ENCODE measurements at places on chromosomes 4 and X.

DNA sequence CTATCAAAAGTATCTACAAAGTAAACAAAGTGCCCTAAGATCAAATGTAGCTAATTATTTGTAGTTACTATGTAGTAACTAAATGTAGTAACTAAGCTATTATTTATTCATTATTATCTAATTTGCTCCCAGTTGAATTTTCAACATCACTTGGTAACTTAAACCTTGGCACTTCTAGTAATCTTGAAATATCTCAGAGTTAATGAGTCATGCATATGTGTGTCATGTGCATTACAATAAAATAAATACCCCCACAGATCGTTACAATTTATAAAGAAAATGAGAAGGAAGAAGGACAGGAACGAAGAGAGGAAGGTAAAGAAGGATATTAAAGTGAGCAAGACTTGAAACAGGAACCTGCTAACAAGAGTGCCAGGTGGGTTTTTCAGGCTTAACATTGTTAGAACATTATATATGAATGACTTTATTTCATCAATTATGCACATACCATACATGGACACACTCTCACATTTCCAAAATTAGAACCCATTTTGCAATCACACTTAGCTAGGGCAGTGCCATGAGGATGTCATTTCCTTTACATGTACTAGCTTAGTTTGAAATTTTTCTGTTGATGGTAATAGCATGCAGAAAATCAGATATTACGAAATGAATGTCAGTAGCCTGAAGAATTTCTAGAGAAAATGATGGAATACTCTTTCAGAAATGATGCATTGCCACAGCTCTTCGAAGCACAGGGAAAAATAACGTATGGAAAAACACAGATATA lies 1670.4 kb upstream of the AGA start:
- no peaks in the 10 kb centered on the region for H3K4me1 ChIP-seq
- H3K36me3 ChIP-seq: no peaks in the 10 kb centered on the region
- no peaks in the 10 kb centered on the region for H3K27me3 ChIP-seq
- no peak overlapping the region for H3K27ac ChIP-seq
- peak; percentile 9 for DNase-seq

DNA sequence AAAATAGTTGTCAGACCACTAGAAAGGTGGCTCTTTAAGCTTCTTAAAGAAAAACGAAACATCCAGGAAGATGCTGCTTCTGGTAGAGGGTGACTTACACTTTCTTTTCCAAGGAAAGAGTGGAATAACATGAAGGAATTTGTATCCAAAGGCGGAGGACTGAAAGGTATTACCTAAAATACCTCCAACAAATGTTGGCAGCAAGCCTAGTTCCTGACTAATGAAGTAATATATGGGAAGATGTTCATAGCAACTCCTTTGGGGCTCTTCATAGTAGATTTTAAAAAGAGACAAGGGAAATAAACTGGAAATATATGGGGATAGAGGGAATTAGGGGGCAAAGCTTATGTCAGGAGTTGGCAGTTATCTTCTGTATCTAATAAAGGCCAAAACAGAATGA lies 116.2 kb downstream of the AASDH start:
- H3K4me1 ChIP-seq: no peaks in the 10 kb centered on the region
- H3K27me3 ChIP-seq: no peaks in the 10 kb centered on the region
- peak; percentile 26 for DNase-seq
- no peak overlapping the region for H3K4me3 ChIP-seq
- no peaks in the 10 kb centered on the region for H3K36me3 ChIP-seq

GRCh38 chrX:37746218-37746941 lies 33.5 kb upstream of the CYBB start:
- no peak overlapping the region for H3K27ac ChIP-seq
- no peaks in the 10 kb centered on the region for H3K4me1 ChIP-seq
- H3K36me3 ChIP-seq: no peaks in the 10 kb centered on the region
- peak; percentile 19 for DNase-seq
- H3K4me3 ChIP-seq: no peak overlapping the region

- H3K4me3 ChIP-seq: no peak overlapping the region
- no peaks in the 10 kb centered on the region for H3K36me3 ChIP-seq
- no peaks in the 10 kb centered on the region for H3K4me1 ChIP-seq
- DNase-seq: no peak
- H3K27me3 ChIP-seq: no peaks in the 10 kb centered on the region
These were observed 18.5 kb downstream of the LRRC66 start for GRCh38 chr4:52001616-52002015.

DNA sequence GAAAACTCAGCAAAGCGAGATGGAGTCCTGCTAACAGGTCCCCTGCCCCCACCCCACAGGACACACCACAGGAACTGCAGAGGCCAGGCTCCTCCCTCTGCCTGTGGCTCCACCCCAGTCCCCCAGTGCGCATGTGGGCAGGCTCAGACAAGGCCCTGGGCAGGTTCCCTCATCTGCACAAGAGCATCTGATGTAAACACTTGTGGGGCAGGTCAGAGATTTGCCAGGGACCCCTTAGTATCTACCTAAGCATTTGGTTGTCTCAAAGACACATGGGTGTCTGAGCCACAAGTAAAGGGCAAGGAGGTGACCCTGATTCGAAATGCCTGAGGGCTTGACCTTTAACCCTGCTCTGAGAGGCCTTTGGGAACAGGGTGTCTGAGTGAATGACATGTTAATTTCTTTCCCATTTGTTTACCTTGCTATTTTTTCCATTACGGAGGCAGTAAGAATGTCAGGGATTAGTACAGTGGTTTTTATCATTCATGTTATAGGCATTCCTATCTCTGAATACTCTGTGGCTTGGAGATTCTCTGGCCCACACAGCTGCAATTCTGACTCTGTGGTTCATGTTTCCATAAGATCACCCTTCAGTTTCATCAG lies 85.3 kb downstream of the ZNF518B start:
- DNase-seq: peak; percentile 26
- H3K36me3 ChIP-seq: no peaks in the 10 kb centered on the region
- peak overlapping the region; percentile 52 for H3K27ac ChIP-seq
- no peaks in the 10 kb centered on the region for H3K27me3 ChIP-seq

- H3K4me3 ChIP-seq: no peak overlapping the region
- H3K4me1 ChIP-seq: no peaks in the 10 kb centered on the region
- no peaks in the 10 kb centered on the region for H3K36me3 ChIP-seq
- DNase-seq: peak; percentile 77
These were observed 21.5 kb downstream of the WDFY3 start for GRCh38 chr4:84944947-84945346.

DNA sequence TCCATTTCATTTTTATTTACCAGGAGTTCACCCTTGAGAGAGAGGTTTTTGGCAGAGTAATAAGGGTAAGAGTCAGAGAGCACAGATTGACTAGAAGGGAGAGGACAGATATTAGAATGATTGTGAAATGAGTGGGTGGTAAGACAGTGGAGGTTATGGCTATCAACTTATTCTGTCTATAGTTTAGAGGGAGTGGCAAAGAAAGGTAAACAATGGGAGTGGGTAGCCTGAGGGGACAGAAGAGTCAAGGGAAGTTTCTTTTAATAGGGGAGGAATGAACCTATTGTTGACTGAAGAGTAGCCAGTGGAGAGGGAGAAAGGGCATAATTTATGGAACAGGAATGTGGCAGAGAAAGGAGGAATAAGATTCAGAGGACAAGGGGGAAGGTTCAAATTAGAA lies 186.5 kb upstream of the NRK start:
- H3K27me3 ChIP-seq: no peaks in the 10 kb centered on the region
- DNase-seq: no peak
- no peaks in the 10 kb centered on the region for H3K36me3 ChIP-seq
- H3K4me1 ChIP-seq: no peaks in the 10 kb centered on the region

- DNase-seq: no peak
- peaks cover 5% of the 10 kb centered on the region for H3K4me1 ChIP-seq
- H3K27me3 ChIP-seq: no peaks in the 10 kb centered on the region
- H3K27ac ChIP-seq: no peak overlapping the region
- H3K4me3 ChIP-seq: no peak overlapping the region
- H3K36me3 ChIP-seq: peaks cover 7% of the 10 kb centered on the region
These were observed 96.9 kb downstream of the CPE start for GRCh38 chr4:165475706-165476070.

DNA sequence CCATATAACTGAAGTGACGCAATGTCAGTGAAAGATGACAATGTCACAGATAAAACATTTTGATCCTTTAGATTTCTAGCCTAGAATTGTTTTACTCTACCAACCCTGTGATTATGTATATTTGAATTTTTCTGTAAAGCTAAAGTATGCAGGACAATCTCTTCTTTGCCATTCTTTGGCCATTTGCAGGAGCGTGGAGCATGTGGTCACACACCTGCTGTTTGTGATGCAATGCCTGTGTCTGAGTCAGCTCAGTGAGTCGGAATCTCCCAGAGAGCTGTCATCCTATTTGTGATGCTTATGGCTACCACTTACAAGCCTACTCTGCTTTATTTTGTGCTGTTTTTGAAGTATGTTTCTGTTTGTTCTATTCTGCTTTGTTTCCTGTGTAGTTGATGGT lies 214.5 kb downstream of the NAF1 start:
- H3K4me3 ChIP-seq: no peak overlapping the region
- no peaks in the 10 kb centered on the region for H3K4me1 ChIP-seq
- no peaks in the 10 kb centered on the region for H3K36me3 ChIP-seq
- H3K27me3 ChIP-seq: no peaks in the 10 kb centered on the region
- peak; percentile 95 for DNase-seq

- no peaks in the 10 kb centered on the region for H3K36me3 ChIP-seq
- H3K27me3 ChIP-seq: no peaks in the 10 kb centered on the region
- DNase-seq: no peak
- H3K27ac ChIP-seq: no peak overlapping the region
- H3K4me1 ChIP-seq: peaks cover 3% of the 10 kb centered on the region
- H3K4me3 ChIP-seq: no peak overlapping the region
These were observed 258.4 kb downstream of the PPARGC1A start for GRCh38 chr4:23631255-23631950.

- no peak for DNase-seq
- no peaks in the 10 kb centered on the region for H3K4me1 ChIP-seq
- no peaks in the 10 kb centered on the region for H3K36me3 ChIP-seq
- H3K27me3 ChIP-seq: no peaks in the 10 kb centered on the region
These were observed 590.9 kb downstream of the ARAP2 start for GRCh38 chr4:35653451-35653850.

DNA sequence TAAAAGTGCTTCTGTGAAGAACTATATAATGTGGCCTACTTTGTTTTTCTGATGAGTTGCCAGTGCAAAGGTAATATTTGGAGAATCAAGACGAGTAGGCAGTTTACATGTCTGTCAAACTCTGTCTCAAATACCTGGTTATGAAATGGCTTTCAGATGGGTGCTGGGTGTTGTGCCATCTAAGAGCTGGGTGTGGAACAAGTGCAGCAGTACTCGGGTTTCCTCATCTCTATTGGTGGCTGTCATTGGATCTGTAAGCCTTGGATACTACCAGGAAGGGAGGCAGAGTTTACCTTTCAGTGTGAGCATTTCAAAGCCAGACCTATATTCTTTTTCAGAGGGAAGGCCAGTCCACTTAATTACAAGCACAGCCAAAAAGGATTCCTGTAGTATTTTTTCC lies 37.2 kb downstream of the MTM1 start:
- H3K27ac ChIP-seq: no peak overlapping the region
- no peaks in the 10 kb centered on the region for H3K4me1 ChIP-seq
- H3K36me3 ChIP-seq: peaks cover 3% of the 10 kb centered on the region
- no peak for DNase-seq
- no peaks in the 10 kb centered on the region for H3K27me3 ChIP-seq

DNA sequence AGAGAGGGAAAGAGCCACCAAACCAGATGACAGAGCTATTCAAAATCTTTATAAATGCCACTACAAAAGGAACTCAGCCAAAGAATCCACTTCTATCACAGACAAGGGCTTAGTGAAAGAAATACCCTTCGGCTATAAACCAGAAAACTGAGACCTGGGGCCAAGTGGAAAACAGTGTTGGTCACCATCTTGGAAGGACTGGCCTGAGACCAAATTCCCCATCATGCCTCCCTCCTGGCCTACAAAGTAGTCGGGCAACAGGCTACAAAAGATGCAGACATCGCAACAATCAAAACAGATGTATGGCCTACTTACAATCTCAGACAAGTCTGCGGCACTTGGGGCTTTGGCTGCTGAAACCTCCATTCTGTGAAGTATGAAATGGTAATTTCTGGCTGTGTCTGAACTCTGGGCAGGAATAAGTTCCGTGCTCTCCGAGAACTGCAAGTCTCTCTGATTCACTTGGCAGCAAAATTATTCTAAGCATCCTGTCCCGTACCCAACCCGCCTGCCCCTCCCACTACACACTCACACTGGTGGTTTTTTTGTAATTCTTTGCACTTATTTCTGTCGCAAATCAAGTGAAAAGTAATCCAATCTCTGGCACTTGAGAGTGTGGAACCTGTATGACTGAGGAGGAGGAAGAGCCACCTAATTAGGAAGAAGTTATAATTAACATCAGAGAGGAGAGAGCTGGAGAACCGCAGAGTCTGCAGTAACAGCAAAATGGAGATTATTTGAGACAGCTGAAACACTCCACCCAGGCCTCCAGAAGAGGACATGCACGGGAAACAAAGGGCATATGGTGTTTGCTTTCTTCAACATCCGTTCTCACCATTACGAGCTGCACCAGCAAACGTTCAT lies 87.8 kb downstream of the SH3KBP1 start:
- peaks cover 14% of the 10 kb centered on the region for H3K4me1 ChIP-seq
- peak; percentile 31 for DNase-seq
- no peaks in the 10 kb centered on the region for H3K36me3 ChIP-seq
- H3K27ac ChIP-seq: no peak overlapping the region
- H3K27me3 ChIP-seq: no peaks in the 10 kb centered on the region

- H3K27me3 ChIP-seq: no peaks in the 10 kb centered on the region
- DNase-seq: no peak
- no peaks in the 10 kb centered on the region for H3K36me3 ChIP-seq
These were observed 567.7 kb downstream of the MAGEB5 start for GRCh38 chrX:26783512-26784225.

- no peak overlapping the region for H3K4me3 ChIP-seq
- H3K4me1 ChIP-seq: no peaks in the 10 kb centered on the region
- H3K27ac ChIP-seq: no peak overlapping the region
- no peaks in the 10 kb centered on the region for H3K27me3 ChIP-seq
- DNase-seq: no peak
These were observed 240.9 kb upstream of the VEGFC start for GRCh38 chr4:177033632-177034031.

GRCh38 chrX:153649178-153649914 lies 2.3 kb downstream of the DUSP9 start:
- peak; percentile 69 for DNase-seq
- H3K27ac ChIP-seq: no peak overlapping the region
- peaks cover 4% of the 10 kb centered on the region for H3K4me1 ChIP-seq
- H3K36me3 ChIP-seq: no peaks in the 10 kb centered on the region
- peaks cover 34% of the 10 kb centered on the region for H3K27me3 ChIP-seq

- H3K4me1 ChIP-seq: no peaks in the 10 kb centered on the region
- H3K4me3 ChIP-seq: no peak overlapping the region
- no peaks in the 10 kb centered on the region for H3K27me3 ChIP-seq
- DNase-seq: no peak
These were observed 261.8 kb downstream of the CAMK2D start for GRCh38 chr4:113499696-113500095.

DNA sequence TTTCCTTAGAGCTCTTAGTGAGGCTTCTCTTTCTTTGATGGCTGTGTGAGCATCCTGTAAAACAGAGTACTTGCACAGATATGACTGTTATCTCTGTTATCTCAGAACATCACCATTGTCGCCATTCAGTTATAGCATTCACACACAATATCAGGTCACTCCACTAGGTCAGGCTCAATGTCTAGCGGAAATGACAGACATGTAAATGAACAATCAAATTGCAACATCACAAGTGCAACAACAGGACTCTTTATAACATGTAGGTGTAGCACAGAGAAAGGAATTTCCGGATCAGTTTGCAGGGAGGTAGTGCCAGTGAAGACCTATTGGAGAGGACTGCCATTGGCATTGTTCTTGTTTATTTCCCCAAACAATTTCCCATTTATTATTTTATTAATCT lies 43.2 kb upstream of the IGSF1 start:
- no peaks in the 10 kb centered on the region for H3K4me1 ChIP-seq
- DNase-seq: no peak
- H3K4me3 ChIP-seq: no peak overlapping the region
- H3K27ac ChIP-seq: no peak overlapping the region
- no peaks in the 10 kb centered on the region for H3K36me3 ChIP-seq
